Activated CD4-positive, CD25-positive, alpha-beta regulatory T cell treated with anti-CD3 and anti-CD28 coated beads, Interleukin-2, amount 50 U/mL, for 16 hours (primary cell): ENCODE measurements at places on chromosomes 3 and 15.

- DNase-seq: no peak
These were observed 310.5 kb upstream of the THBS1 start for GRCh38 chr15:39270221-39270855.

DNA sequence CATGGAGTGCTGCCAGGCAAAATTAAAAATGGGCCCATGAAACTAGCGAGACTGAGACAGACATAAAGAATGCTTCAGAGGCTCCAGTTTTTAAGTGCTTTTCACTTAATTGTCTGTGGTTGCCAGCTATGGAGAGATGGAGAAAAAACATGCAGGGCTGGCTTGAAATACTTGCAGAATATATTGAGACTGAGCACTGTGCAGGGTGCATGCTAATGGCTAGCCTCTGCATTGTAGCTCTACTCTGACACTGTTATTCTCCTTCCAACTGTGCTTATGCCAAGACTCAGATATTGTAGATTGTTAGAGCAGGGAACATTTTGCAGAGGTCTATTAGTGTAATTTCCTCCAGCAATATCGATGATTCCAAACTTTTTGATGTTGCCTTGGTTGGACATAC, 735.0 kb downstream of the PDCD6IP start:
- DNase-seq: no peak

DNA sequence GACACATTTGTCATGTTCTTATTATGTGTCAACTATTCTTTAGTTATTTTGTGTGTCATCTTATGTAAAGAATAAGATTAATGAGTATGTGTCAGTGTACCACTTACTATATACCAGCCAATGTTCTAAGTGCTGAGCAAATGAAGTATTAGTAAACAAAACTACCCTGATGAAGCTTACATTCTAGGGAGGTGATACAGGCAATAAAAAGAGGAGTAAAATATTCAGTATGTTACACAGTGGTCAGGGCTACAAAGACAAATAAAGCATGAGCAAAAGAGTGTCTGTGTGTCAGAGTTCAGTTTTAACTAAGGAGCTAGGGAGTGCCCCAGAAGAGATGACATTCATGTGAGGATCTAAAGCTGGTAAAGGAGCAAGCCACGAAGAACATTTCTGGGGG, 79.1 kb downstream of the TRPC1 start:
- no peak for DNase-seq

GRCh38 chr3:147359177-147360050, 46.9 kb downstream of the ZIC4 start:
- no peak for DNase-seq

DNA sequence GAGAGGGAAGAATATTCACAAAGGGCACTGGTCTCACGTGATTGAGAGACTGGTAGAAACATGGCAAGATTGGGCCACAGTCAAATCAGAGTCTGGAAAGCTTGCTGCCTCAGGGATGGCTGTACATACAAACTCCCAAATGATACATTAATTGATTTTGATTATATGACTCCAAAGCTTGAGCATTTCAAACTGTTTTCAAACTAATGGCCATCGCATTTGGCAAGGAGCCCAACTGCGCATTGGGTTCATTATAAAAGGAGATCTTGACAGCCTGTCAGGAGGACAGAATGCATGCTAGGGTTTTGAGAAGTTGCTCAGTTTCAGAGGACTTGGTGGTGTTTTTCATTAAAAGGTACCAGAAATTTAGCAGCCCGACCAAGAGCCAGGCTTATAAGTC, 117.7 kb downstream of the PTPRG start:
- no peak for DNase-seq

- DNase-seq: no peak
These were observed 7.5 kb downstream of the ZNF710 start for GRCh38 chr15:90008607-90009006.

- no peak for DNase-seq
These were observed 460.9 kb downstream of the OTOL1 start for GRCh38 chr3:161957467-161957866.

- DNase-seq: no peak
These were observed 2.2 kb downstream of the ALPK3 start for GRCh38 chr15:84819291-84819768.

DNA sequence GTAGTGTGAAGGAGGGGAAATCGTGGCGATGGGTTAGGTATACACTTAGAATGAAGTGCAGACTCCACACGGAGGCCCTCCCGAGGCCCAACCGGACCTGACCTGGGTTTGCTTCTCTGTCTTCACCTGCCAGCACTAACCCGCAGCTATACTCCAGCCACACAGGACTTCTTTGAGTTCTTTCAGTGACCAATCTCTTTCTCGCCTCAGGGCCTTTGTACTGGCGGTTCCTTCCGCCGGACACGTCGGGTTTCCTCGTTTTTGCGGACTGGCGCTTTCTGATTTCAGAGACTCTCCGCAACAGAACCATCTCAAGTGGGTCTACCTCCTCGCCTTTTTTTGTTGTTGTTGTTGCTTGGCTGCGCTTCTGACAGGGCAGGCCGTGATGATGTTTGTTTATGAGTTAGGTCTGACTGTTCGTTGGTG, at the start of gene NEIL1:
Gene NEIL1, plus strand, starts transcription at position 244 of the 426 bp plus-strand sequence. CDS start 1,867 bp downstream, outside the sequence.
- no peak for DNase-seq

- no peak for DNase-seq
These were observed 5.2 kb upstream of the ATP13A3 start for GRCh38 chr3:194492001-194492400.

- DNase-seq: no peak
These were observed 32.2 kb upstream of the DPPA4 start for GRCh38 chr3:109369510-109369909.

- no peak for DNase-seq
These were observed 83.9 kb upstream of the PROK2 start for GRCh38 chr3:71868876-71869275.

DNA sequence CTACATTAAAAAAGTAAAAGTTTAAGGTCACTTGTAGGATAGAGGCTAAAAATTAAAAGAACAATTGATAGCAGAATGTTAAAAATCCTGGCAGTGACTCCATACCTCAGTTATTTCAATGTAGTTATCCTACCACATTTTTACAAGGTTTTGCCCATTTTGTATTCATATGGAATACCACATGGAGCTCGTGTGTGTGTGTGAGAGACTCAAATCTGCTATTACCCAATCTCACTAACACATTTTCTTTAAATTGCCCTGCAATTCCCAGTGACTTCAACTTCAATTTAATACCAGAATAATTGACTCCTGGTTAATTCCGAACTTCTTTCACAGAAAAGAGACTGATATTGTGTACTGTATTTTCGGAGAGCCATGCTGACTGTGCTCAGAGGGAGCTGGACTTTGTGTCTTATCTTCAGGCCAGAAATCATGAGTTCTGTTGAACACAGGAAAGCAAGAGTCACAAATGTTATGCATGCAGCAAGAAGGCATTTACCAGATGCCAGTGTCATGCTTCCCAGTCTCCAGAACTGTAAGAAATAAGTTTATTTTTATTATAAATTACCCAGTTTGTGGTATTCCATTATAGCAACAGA, 529.0 kb upstream of the NECTIN3 start:
- no peak for DNase-seq

DNA sequence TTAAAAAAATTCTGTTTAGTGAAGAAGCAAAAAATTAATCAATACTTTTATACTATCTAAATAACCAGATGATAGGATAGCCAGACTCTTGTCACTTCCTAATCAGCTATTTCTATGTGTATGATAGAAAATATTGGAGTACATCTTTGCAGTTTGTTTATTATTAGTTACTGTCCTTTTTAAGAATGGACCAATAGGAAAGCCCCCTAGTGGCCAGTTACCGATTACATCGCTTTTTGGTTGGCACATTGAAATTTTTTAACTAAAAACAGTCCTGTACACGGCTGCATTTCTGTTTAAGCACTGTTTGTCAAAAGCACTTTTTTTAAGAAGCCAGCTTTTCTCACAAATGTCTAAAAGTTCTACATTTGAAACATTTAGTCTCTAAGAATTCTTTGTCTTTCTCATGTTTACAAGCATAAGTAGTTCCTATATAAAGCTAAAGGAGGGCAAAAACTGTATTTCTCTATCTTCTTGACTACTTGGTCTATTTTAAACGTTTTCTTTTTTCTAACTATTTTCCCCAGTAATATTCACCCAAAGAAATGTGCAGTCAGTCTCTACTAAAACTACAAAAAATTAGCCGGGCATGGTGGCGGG, 253.2 kb upstream of the LRTM1 start:
- no peak for DNase-seq

DNA sequence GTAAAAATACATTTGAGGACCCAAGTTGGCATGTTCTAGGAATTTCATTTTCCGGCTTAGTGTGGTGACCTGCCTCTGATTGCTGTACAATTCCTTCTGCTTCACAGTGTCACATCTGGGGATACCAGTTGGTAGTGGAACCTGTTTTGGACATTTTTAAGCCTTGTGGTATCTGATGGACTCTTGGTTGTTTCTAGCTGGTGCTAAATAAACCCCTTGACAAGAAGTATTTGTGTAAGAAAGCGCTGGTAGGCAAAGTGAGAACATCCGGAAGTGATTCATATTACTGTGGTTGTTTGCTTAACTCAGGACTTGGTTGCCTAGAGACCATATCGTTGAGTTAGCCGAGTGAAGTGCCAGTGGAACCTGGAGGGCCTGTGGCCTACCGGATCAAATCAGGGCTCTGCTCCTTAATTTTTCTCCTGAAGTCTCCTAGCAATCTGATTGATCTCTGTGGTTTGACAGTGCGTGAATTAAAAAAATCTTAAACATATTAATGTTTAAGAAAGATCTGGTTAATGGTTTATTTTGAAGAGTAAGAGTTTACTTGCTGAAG, 12.8 kb downstream of the IQGAP1 start:
- peak; percentile 50 for DNase-seq

DNA sequence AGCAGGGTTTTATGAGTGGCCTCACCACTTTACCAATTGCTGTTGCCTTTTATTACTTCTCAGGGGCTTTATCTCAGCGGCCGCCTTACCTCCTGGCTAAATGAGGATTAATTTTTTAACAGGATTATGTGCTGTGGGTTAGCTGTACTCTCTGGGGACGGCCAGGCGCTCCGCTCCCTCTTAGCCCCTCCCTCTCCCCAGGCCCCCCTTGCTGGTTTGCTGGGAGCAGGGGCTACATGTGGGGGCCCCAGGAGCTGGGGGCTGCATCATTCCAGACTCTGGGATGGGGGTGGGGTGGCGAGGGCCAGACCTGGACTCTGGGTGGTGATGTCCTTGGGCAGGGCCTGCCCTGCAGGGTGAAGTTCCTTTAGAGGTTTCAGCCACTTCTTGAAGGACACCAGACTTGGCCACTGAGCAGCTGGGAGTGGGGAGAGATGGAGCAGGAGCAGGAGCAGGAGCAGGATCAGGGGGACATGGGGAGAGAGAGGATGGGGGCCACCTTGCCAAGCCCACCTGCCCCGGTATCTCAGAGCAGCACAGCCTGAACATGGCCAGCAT, 196.1 kb downstream of the GOLGA6L6 start:
- DNase-seq: no peak
